K562 (cell line): ENCODE measurements at places on chromosomes 1 and 21. TPM values are rescaled to one million over a fixed set of nuclear protein-coding genes. Genes with fewer than 3 reads are reported as not detected.

The PCP4L1 gene
- not detected in 2 replicates for total RNA-seq

The PPP1R8 gene
- 66.7 and 75.3 TPM in 2 replicates for total RNA-seq

The SMPDL3B gene
- 0.74 and 0.98 TPM in 2 replicates for total RNA-seq

The MMP23B gene
- 0.38 and 1.3 TPM in 2 replicates for total RNA-seq

The EPHA8 gene
- not detected in 2 replicates for total RNA-seq

The BMP8A gene
- 0.16 and 0.31 TPM in 2 replicates for total RNA-seq

The CFAP141 gene
- total RNA-seq = not detected in 2 replicates

The GNAT2 gene
- 0.16 and 0.47 TPM in 2 replicates for total RNA-seq

The SPSB1 gene
- 0.22 and 0.35 TPM in 2 replicates for total RNA-seq

The COL11A1 gene
- total RNA-seq = 0.07 and 0.09 TPM in 2 replicates

The TMIGD3 gene
- 0.13 TPM in 1 of 2 replicates, not detected in the other for total RNA-seq

DNA sequence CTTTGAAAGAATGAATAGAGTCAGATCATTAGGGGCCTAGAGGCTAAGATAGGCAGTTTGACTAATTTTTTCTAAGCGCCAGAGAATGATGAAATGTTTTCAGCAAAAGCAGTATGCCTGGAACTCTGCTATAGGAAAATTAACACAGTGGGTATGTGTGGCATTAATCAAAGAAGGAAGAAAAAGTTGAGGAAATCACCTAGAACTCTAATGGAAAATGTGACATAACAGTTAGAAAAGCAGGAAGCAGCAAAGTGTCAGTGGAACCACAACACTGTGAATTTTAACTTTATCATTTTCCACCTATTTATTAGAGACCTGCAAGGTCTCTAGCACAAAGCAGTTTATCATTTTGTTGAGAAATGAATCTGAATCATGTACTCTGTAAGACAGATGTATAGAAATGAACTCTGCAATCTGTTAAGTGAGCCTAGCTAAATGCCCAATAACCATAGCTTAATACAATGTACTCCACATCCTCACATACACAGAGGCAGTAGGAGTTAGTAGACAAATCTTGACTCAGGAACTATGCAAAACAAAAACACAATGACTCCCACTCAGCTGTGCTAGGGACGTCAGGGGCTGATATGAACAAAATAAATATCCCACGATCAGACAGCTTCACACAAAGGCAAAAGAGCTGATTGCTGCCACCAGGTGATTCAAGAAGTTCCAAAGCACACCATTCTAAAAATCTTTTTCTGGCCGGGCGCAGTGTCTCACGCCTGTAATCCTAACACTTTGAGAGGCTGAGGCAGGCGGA is 500.7 kb upstream of the NFIA start:
- H3K27me3 ChIP-seq = no peaks in the 10 kb centered on the region
- no peak overlapping the region for H3K27ac ChIP-seq

DNA sequence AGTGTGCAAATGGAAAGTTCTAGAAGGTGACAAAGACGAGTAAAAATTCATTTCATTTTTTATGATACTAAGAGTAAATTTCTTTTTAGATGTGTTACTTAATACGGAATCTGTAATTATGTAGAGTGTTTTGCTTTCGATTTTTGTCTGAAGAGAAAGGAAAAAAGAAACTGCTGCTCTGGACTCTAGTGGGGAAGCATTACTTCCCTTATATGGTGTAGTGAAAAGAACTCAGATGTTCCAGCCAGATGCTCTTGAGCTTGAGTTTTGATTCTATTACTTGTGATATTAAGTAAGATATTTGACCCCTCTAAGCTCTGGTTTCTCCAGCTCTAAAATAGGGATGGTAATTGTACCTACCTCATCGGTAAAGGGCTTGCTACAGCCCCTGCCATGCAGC is 12.2 kb upstream of the GPR161 start:
- H3K27me3 ChIP-seq = no peaks in the 10 kb centered on the region
- peaks cover 5% of the 10 kb centered on the region; the same call in 2 of the 3 replicates for H3K4me1 ChIP-seq
- H3K4me3 ChIP-seq = no peak overlapping the region
- no peak for DNase-seq
- H3K36me3 ChIP-seq = no peaks in the 10 kb centered on the region

- no peak overlapping the region for H3K4me3 ChIP-seq
- 0 out of 2 replicates have a peak, but pooled peaks cover 5% of the 10 kb centered on the region for H3K27me3 ChIP-seq
- no peak overlapping the region for H3K27ac ChIP-seq
- peaks cover 21% of the 10 kb centered on the region for H3K4me1 ChIP-seq
- no peak for DNase-seq
These were observed 3.7 kb upstream of the IRF6 start for GRCh38 chr1:209809611-209810010.

DNA sequence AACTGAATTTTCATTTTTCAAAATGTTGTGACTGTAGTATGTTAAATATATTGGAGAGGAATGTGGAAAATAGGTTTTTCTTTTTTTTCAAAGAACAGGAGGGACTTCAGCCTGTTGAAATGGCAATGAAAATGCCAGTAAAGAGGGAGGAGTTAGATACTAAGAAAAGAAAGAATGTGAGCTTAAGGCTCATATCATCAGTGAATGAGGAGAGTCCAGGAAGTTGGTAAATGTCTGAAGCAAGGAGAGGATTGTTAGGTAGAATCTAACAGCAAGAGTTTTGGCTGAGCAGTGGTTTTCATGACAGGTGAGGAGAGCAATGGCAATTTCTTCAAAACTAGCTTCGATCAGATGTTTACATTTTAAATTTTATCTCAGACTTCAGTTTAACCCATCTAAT is 43.0 kb downstream of the PLA2G4A start:
- H3K27me3 ChIP-seq = no peaks in the 10 kb centered on the region
- no peak for DNase-seq
- H3K4me3 ChIP-seq = no peak overlapping the region
- no peak overlapping the region for H3K27ac ChIP-seq

DNA sequence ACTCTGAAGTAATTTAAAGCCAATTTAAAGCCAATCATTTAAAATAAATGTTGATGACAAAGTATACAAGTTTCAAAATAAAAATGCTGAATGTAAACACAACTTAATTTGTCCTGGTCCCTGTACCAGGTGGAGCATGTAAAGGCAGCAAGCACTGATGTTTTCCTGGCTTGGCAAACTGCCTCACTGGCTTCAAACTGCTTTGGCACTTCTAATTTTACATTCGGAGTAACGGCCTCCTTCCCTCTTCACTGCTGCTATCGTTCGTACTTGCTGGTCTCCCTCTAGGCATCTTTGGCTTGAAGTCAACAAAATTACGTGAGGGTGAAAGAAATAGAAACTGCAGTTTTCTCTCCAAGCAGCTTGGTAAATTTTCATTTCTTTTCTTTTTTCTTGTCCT is 287.9 kb downstream of the LTN1 start:
- no peaks in the 10 kb centered on the region for H3K36me3 ChIP-seq
- no peaks in the 10 kb centered on the region for H3K27me3 ChIP-seq
- no peaks in the 10 kb centered on the region for H3K4me1 ChIP-seq
- no peak overlapping the region for H3K27ac ChIP-seq
- H3K4me3 ChIP-seq = no peak overlapping the region

- H3K4me3 ChIP-seq = no peak overlapping the region
- no peaks in the 10 kb centered on the region for H3K36me3 ChIP-seq
- DNase-seq = no peak
- H3K27ac ChIP-seq = no peak overlapping the region
- no peaks in the 10 kb centered on the region for H3K27me3 ChIP-seq
These were observed 31.2 kb upstream of the TACSTD2 start for GRCh38 chr1:58608297-58608696.

DNA sequence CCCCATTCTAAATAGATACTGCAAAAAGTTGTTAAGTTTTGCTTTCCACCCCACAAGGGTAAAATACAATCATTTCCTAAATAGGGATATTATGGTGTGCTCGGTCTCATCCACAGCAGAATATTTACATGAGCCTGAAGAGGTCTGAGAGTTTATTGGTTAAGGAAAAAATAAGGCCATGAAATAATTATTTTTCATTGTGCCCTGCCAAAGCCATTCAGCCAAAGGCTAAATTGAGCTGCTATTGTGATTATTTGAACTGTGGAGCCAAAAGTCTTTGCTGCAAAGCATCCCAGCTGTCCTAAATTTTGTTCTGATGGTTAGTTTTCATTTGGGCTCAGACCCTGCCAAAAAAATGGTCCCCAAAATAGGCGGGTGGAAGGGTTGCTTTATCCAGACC is 298.7 kb upstream of the ESRRG start:
- H3K4me1 ChIP-seq = no peaks in the 10 kb centered on the region
- H3K27ac ChIP-seq = no peak overlapping the region
- H3K36me3 ChIP-seq = no peaks in the 10 kb centered on the region
- no peak for DNase-seq
- H3K27me3 ChIP-seq = no peaks in the 10 kb centered on the region

- H3K36me3 ChIP-seq = peaks cover 91% of the 10 kb centered on the region
- no peaks in the 10 kb centered on the region for H3K4me1 ChIP-seq
- H3K27ac ChIP-seq = no peak overlapping the region
- H3K27me3 ChIP-seq = no peaks in the 10 kb centered on the region
- DNase-seq = no peak
These were observed 85.7 kb downstream of the NRDC start for GRCh38 chr1:51792864-51793263.

- no peak for DNase-seq
- H3K27me3 ChIP-seq = no peaks in the 10 kb centered on the region
- no peak overlapping the region for H3K4me3 ChIP-seq
- H3K27ac ChIP-seq = no peak overlapping the region
- H3K36me3 ChIP-seq = no peaks in the 10 kb centered on the region
- no peaks in the 10 kb centered on the region for H3K4me1 ChIP-seq
These were observed 200.6 kb downstream of the BRINP3 start for GRCh38 chr1:190277107-190277506.

- DNase-seq = peak; percentile 5
- no peak overlapping the region for H3K27ac ChIP-seq
- H3K36me3 ChIP-seq = no peaks in the 10 kb centered on the region
- H3K4me1 ChIP-seq = no peaks in the 10 kb centered on the region
These were observed 7.4 kb downstream of the SPRR5 start for GRCh38 chr1:152954436-152954835.

DNA sequence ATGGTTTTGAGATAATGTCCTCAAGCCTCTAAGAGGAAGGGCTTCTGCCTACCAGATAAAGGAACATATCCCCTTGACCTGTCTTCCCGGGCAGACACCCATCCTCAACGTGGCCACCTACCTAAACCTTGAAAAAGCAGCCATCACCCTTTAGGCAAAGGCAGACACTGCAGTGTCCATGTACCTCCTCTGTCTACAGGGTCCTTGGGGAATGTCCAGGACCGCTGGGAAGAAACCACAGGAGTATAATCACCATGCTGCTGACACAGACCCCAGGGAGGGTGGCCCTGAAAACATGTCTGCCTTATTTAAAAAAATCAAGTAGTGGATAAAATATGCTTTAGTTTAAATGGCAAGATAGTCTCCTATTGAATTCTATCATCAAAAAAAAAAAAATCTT is 16.6 kb downstream of the BCAR3 start:
- H3K27ac ChIP-seq = peak overlapping the region; percentile 83
- peaks cover 5% of the 10 kb centered on the region; the same call in 1 of the 2 replicates for H3K4me1 ChIP-seq
- DNase-seq = no peak
- no peak overlapping the region for H3K4me3 ChIP-seq
- no peaks in the 10 kb centered on the region for H3K36me3 ChIP-seq

DNA sequence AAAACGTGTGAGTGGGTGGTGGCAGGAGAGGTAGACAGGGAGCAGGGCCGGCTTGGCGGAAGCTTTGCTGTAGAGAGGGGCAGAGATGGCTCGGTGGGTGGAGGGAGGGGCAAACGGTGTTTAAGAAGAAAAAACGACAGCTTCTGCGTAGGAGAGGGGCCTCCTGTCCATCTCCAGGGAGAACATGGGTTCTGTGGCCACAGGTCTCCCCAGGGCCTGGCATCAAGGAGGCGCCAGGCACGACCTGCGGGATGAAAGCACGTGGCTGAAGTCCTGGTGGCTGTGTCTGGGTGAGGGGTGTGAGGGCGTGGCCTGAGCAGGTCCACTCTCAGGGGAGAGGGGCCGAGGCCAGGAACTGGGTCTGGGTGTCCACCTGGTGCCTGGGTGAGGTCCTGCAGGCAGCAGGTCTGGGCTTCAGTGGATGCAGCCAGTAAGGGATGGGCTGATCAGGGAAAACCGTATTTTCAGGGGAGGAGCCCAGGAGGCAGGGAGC is 940 bp upstream of the PRKCZ start:
- no peak overlapping the region; the same call in 1 of the 2 replicates for H3K4me3 ChIP-seq
- H3K4me1 ChIP-seq = no peaks in the 10 kb centered on the region
- H3K27ac ChIP-seq = no peak overlapping the region
- DNase-seq = no peak

DNA sequence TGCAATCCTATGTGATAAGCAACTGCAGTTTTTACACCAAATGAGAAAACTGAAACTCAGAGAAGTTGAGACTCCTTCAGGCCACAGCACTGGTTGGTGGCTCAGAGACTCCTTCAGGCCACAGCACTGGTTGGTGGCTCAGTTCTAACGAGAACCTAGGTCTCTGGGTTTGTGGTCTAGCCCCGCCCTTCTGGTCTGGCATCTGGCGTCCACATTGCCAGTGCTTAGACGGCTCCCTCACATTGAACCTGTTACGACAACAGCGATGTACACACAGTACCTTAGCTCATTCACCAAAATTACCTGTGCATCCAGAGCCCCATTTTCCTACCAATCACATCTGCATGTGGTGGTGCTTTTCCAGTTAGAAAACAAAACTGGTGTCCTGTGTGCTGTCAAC is 66.1 kb downstream of the NID1 start:
- DNase-seq = no peak
- peak overlapping the region; percentile 11; the same call in 1 of the 3 replicates for H3K27ac ChIP-seq
- peaks cover under 1% of the 10 kb centered on the region; the same call in 1 of the 2 replicates for H3K4me1 ChIP-seq
- no peaks in the 10 kb centered on the region for H3K36me3 ChIP-seq
- peaks cover 56% of the 10 kb centered on the region for H3K27me3 ChIP-seq
- H3K4me3 ChIP-seq = no peak overlapping the region

DNA sequence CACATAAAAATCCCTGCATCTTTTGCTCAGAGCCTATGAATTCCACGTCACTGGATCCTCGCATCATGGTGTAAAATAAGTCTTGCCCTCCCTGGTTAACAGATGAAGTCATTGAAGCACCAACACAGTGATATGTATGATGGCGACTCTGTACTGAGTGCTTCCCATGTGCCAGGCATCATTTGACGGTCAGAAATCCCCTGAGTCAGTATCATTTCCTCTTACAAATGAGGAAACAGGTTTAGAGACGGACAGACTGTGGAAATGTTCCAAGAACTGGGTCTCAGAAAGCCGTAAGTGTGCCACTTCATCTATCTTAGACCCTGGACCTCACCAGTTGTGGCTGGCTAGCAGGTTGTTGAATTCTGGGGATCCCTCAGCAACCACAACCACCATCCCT is 5.1 kb upstream of the OLFML2B start:
- H3K4me1 ChIP-seq = peaks cover 4% of the 10 kb centered on the region
- no peaks in the 10 kb centered on the region for H3K36me3 ChIP-seq
- H3K27ac ChIP-seq = no peak overlapping the region
- DNase-seq = no peak
- no peak overlapping the region for H3K4me3 ChIP-seq
- H3K27me3 ChIP-seq = peaks cover 36% of the 10 kb centered on the region
